ENCODE measurements at places on chromosomes 5 and 9.

DNA sequence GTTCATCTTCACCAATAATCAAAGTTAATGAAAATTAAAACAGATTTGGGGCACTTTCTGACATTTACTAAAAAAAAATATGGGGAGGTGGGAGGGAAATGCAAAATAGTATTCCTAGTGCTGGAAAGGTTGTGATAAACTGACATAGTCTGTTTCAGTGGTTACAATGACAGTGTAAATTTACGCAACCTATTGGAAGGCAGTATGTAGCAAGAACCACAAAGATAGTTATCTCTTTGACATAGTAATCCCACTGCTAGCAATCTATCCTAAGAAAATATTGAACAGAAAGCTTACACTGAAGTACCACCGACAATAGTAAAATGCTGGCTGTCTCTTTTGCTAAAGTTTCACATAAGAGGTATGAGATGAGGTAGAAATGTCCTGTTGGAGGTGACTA is 15.1 kb upstream of the EPB41L4B start:
- DNase-seq: no peak

DNA sequence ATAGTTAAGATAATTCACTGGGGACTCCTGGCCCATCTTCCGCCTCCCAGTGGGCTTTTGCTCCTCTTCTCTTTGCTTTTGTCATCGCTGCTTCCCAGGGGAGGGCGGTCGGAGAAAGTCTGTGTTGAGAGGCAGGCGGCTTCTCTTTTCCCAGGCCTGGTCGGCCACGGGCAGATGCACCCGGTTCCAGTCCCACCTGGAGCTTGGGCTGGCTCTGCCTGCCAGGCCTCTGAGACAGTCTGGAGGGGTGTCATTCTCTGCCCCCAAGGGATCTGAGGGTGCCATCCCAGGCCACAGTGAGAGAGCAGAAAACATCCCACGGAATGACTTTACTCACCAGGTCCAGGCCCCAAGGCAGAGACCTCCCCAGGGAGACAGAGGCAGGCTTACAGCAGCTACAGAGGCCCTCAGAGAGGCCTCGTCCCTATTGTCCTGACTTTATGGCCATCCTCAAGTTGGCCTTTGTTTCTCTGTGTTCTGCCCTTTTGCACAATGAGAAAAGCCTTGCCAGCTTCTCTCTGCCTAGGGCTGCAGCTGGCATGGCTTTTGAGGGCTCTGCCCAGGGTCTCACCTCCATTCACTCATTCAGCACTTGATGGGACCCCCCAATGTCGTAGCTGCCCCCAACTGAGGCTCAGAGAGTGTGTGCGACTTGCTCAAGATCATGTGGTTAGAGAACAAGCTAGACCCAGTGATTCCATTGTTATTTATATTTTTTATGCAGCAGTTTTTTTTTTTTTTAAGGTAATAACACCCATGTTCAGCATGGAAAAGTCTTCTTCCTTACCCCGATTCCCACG is 44.2 kb upstream of the BOD1 start:
- DNase-seq: no peak

- DNase-seq: no peak
These were observed 667.1 kb upstream of the RGMB start for GRCh38 chr5:98106116-98107031.

- DNase-seq: no peak
These were observed 56.9 kb downstream of the AP3S1 start for GRCh38 chr5:115898656-115899055.

- peak; percentile 21 for DNase-seq
These were observed 2.6 kb downstream of the CCDC125 start for GRCh38 chr5:69329905-69330489.

DNA sequence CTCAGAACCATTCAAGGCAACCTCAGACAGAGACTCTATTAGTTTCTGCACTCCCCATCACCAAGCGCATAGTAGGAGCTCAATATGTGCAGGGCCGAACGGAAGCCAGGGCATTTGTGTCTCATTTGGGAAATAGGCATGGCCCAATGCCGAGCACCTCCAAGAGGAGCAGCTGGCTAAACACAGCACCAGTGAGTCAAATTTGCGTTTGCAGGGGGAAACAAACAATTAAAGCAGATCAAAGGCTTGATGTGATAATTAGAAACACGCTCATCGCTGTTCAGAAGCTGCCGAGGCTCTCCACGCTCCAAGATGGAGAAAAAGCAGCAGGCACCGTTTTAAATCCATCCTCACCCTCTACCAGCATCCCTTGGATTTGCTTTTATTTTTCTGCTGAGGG is 225.3 kb downstream of the AGTPBP1 start:
- no peak for DNase-seq

- no peak for DNase-seq
These were observed 9.1 kb upstream of the KIF12 start for GRCh38 chr9:114108016-114108833.

- DNase-seq: no peak
These were observed 150.0 kb upstream of the PTCH1 start for GRCh38 chr9:95666785-95667155.

DNA sequence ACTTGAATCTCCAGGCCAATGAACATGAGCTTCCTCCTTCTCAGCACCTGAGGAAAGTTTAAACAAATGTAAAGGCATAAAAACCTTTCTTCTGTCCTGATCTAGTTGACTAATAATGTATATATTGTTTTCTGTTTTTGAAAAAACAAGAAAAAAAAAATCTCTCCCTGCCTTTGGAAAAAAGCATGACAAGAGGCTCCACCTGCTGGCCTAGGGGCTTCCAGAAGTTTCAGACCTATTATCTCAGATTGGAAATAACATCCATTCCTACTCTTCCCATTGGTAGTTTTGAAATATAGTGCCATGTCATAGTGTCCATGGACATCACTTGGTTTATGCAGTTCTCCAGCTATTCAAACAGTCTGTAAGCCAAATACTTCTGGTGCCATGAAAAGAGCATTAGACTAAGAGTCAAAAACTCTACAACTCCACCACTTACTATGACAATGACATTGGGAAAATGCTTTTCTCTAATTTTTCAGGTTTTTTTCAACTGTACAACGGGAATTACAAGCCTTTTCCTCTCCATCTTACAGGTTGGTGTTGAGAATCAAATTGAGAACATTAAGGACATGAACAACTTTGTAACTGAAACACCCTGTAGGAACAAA is 409.6 kb upstream of the MPDZ start:
- no peak for DNase-seq

GRCh38 chr9:76037587-76038225 is 147.2 kb downstream of the PCSK5 start:
- no peak for DNase-seq

GRCh38 chr5:16740066-16740810 is 123.4 kb upstream of the RETREG1 start:
- DNase-seq: no peak

GRCh38 chr9:68750255-68750654 is 45.2 kb downstream of the PIP5K1B start:
- DNase-seq: no peak

GRCh38 chr9:105503881-105504280 is 54.0 kb upstream of the FKTN start:
- no peak for DNase-seq

GRCh38 chr5:121624035-121624434 is 227.6 kb upstream of the FTMT start:
- DNase-seq: no peak

DNA sequence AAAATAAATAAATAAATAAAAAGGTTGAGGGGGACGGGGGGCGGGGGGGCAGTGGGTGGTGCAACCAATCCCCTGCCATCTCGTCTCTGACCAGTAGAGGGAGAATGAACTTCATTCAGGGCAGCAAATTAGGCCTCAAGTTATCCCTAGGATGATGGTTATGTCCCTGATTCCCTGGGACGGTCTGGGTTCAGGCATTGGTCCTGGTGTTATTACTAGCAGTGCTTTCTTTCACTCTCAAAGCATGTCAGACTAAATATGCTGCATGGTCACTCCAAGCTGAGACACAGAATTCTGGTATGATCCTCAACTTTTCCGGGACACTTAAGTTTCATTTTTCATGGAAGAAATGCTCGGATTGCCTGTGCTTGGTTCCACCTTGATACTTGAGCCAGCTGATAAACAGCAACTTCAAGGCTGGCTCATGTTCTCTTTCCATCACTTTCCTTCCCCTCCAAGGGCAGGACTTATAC is 59.4 kb downstream of the DAP start:
- DNase-seq: no peak

DNA sequence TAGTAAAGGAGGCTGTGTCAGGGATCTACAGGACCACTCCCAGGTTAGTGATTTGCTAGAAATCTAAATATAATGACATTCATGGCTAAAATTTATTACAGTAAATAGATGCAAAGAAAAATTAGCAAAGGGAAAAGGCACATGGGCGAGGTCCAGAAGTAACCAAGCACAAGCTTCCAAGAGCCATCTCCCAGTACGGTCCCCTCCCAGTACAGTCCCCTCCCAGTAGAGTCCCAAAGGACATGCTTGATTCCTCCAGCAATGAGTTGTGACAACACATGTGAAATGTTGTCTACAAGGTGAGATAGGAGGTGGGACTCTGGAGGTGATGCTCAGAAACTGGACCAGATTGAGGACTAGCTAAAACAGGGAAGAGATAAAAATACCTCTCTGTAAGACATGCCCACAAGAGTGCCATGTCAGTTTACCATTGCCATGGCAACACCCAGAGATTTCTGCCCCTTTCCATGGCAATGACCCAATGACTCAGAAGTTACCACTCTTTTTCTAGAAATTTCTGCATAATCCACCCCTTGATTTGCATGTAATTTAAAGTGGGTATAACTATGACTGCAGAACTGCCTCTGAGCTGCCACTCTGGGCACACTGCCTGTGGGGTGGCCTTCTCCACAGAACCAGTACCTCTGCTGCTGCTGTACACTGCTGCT is 27.9 kb upstream of the CEMIP2 start:
- no peak for DNase-seq

- no peak for DNase-seq
These were observed 123.9 kb upstream of the ADAMTSL1 start for GRCh38 chr9:18350036-18350435.

DNA sequence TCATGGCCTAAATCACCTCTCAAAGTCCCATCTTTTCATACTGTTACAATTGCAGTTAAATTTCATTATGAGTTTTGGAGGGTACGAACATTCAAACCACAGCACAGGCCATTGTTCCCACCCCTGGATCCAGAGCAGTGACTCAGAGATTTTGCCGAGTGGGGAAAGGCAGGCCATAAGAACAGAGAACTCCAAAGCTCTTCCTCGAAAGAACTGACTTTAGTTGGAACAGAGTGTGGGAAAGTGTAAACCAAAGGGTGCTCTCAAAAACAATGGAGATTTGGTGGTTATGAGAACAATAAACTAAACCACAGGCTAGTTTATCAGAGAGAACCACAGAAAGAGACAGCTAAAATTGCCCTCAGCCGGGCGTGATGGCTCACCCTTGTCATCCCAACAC is 19.4 kb upstream of the GRPEL2 start:
- DNase-seq: no peak

DNA sequence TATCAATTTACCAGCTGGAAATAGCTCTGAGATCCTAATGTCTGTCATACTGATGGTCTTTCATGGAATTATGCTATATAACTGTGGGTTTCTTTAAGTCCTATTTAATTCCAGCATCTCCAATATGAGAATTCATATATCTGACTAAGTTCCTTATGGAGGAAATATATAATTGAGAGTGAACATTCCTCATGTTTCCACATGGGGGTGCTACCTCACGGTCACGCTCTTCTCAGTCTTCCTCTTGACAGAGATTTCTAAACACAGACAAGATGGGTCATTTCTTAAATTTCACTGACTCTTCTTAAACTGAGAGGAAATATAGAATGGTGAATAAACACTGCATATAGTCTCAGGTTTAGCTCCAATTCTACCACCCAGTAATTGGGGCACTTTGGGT is 212.1 kb downstream of the SLF1 start:
- DNase-seq: no peak

- no peak for DNase-seq
These were observed 121.8 kb upstream of the SAP30L start for GRCh38 chr5:154324033-154324432.

All from chondrocyte (in vitro differentiated cells).